Activated CD4-positive, alpha-beta T cell treated with anti-CD3 and anti-CD28 coated beads, Interleukin-2, amount 50 U/mL, for 4 hours (primary cell): ENCODE measurements at places on chromosomes 13 and 19.

GRCh38 chr19:27775395-27775794 lies 1437.6 kb downstream of the UQCRFS1 start:
- DNase-seq, result no peak

DNA sequence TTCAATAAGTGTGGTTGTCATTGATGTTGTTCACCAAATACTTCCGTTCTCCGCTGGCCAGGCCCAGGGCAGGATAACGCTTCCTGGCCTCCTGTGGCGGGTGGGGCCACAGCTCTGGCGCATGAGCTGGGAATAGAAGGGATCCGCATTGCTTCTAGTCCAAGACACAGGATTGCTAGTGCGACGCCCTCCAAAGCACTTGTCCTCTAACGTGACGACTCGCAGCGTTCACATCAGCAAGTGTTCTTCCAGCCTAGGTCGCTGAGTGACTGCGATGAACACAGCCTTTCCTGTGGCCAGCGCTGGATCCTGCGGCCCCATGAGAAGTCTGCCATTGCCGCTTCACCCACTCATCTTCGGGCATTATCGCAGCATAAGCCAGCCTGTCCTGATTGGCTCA lies 39.4 kb downstream of the VSTM2B start:
- DNase-seq, result no peak

DNA sequence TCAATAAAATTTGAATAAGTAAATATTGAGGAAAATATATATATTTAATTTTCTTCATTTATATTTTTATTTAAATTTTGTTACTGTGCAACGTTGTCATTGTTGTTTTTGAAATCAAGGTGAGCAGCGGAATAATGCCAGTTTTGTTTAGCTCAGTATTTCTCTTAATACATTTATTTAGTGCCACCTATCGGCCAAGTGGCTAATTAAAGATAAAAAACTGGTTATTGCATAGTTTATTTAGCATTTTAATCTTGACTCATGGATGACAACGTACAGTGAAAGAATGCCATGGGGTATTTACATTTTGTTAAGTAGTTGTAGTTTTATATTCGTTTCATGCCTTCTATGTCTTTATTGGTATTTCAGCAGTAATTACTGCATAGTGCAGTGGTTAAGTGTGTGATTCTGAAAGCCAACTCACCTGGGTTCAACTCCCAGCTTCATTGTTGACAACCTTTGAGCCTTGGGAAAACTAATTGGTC lies 265.9 kb downstream of the MYO16 start:
- no peak for DNase-seq

DNA sequence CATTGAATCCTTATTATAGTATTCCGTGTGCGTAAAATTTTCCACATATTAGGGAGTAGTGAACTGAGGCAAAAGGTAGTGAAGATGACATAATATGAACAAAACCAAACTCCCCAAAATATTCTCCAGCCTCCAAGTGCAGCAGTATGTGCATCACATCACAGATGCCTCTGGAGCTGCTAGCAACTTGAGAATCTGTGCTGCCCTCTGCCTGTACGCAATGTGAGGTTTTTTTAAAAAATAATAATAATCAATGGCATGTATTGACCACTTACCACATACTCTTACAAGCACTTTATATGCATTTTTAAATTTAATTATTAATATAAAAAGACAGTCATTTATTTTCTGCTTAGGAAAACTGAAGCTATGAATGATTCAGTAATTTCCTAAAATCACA lies 583.0 kb upstream of the SPRY2 start:
- DNase-seq, result no peak

DNA sequence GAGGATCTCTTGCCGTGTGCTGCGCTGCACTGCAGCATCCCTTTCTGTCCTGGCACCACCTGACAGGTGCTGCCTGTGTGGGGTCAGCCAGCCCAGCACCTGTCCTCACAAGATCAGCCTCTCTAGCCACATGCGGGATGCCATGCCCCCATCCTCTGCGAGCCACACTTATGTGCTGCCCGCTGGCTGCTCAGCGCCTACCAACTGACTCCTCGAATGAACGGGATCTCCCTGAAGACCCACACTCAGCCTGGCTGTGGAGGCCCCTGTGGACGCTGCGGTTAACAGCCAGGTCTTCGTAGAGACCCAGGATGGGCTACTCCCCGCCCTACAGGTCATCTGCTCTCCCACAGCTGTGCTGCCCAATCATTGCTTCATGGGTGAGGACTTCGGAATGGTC lies 106.1 kb downstream of the DOCK9 start:
- no peak for DNase-seq

- no peak for DNase-seq
Observed at GRCh38 chr13:68190818-68191217, 960.7 kb upstream of the PCDH9 start.

GRCh38 chr19:4814625-4815425 lies 16.7 kb downstream of the TICAM1 start:
- no peak for DNase-seq

- no peak for DNase-seq
Observed at GRCh38 chr19:48443256-48443655, 2.5 kb upstream of the GRWD1 start.

DNA sequence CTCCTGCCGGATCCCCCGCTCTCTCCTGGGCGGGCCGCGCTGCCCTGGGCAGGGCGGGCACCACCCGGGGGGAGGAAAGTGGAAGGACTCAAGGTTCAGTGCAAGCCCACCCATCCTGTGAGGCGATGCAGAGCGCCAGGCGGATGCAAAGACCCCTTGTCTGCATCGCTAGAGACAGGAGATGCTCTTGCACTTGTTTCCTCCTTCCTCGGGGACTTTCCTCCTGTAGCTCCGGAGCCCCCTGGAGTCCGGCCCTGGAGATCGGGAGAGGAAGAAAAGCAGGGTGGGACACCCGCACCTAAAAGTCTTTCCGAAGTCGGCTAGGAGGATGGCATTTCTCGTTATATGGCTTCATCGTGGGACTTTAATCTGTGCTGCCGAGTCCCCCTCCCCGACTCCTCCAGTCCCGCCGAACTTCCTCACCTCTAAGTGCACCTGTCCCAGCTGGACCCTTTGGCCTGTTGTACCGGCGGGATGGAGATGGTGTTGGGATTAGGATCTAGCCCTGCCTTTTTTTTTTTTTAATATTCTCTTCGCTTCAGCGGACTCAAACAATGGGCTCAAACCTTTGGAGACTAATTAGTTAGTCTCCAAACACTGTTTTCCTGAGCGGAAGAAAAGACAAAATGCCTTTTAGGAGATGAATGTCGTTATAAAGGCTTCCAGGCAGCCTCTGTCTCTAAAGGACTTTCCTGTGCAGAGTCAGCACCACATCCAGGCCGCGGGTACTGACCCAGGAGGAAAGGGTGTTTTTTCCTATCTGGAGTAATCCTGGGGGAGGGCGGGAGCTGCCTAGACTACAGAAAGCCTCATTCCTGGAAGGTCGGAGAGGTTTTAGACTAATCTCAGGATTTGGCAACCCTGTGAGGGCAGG lies 725 bp downstream of the FAM124A start:
- no peak for DNase-seq

DNA sequence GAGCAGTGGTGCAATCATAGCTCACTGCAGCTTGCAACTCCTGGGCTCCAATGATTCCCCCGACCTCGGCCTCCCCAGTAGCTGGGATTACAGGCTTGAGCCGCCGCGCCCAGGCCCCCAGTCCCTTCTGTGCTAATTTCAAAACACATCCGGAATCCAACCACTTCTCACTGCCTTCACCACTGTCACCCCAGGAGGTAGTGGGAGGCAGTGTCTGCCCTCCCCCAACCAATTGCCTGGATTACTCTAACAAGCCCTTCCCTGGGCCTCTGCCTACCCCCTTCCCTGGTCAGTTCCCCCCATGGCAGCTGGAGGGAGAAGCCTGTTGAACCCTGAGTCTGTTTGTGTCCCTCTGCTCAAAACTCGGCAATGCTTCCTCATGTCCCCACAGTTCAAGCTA lies 2.3 kb downstream of the PRAM1 start:
- no peak for DNase-seq

DNA sequence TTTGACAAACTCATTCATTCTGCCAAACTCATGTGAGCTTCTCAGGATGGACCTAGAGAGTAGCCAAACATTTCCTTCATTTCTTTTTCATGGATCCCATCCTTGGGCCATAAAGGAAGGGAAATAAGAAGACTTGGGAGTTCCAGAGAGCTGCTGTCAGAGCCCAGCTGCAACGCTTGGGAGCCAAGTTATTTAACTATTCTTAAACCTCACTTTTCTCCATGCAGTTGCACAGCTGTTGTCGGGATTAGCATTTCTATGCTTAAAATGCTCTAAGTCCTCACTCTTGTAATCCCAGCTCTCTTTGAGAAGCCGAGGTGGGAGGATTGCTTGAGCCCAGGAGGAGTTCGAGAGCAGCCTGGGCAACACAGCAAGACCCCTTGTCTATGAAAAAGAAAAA lies 11.7 kb upstream of the CASP14 start:
- DNase-seq, result no peak

DNA sequence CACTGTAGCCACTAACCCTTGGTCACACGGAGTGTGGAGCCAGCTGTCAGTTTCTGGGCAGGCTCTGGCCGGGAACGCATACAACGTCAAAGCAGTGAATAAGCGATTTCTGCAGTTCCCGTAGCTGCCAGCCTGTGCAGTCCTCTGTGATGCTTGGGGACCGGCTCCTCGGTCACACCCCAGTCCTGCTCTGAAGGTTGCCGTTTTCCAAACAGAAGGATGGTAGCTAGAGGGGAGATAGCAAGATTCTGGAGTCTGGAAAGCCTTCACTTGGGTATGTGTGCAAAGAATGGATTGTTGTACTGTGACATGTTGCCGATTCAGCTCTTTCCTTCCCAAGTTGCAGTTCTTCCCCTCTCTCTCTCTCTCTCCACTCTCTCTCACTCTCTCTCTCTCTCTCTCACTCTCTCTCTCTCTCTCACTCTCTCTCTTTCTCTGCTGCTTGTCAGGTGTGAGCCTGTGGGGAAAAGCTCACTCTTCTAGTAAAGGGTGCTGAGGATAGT lies 38.7 kb upstream of the C1QTNF9 start:
- DNase-seq, result peak; percentile 43

- DNase-seq, result no peak
Observed at GRCh38 chr13:102679449-102680132, 15.3 kb downstream of the METTL21C start.

DNA sequence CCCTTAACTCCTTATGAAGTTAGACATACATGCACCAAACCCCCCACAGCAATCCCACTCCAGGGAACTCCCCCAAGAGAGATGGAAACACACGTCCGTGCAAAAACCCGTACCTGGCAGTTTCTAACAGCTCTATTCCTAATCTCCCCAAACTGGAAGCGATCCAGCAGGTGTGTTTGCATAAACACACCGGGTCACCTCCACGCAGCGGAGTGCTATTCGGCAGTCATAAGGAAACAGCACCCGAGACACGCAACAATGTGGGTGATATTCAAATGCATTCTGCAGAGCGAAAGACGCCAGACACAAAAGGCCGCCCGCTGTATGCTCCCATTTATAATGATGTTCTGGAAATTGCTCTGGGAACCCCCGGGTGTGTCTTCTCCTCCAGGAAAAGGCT lies 6.8 kb upstream of the ZNRF4 start:
- DNase-seq, result no peak
